ENCODE measurements at places on chromosomes 13 and 19. TPM values are rescaled to one million over a fixed set of nuclear protein-coding genes. Genes with fewer than 3 reads are reported as not detected.

DNA sequence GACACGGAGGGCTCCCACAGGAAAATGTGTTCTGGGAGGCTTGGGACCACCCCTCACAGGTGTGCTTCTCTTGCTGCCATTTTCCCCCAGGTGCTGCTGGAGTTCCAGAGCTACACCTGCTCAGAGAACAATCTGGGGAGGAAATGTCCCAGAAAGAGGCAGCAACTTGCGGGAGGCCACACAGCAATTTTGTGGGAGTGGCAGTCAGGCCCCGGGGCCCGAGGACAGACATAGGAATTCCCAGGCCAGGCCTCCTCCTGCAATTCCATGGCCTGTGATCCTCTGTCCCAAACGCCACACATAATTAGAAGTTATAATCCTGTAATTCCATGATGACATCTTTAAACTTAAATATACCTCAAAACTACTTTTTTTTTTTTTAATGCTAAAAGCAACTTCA, 1.8 kb downstream of the RHPN2 start:
- DNase-seq = no peak

DNA sequence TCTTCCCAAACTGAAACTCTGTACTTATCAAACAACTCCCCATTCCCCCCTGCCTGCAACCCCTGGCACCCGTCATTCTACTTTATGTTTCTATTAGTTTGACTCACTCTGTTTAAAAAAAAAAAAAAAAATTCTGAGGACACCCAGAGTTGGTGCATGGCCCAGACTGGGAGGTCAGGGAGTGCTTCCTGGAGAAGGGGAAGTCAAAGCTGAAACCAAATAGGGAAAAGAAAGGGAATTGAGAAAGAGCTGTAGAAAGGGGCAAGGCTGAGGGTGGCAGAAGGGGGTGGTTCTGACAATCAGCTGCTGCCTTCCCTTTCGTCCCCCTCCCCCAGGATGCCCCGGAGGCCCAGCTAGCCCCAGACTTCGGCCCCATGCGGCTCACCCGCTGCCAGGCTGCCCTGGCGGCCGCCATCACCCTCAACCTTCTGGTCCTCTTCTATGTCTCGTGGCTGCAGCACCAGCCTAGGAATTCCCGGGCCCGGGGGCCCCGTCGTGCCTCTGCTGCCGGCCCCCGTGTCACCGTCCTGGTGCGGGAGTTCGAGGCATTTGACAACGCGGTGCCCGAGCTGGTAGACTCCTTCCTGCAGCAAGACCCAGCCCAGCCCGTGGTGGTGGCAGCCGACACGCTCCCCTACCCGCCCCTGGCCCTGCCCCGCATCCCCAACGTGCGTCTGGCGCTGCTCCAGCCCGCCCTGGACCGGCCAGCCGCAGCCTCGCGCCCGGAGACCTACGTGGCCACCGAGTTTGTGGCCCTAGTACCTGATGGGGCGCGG, 9.0 kb upstream of the STRN4 start:
- DNase-seq = peak; percentile 60

GRCh38 chr13:37385956-37386670, 212.5 kb downstream of the POSTN start:
- peak; percentile 27 for DNase-seq

- no peak for DNase-seq
These were observed 22.5 kb downstream of the RNASEH2B start for GRCh38 chr13:50932091-50932490.

DNA sequence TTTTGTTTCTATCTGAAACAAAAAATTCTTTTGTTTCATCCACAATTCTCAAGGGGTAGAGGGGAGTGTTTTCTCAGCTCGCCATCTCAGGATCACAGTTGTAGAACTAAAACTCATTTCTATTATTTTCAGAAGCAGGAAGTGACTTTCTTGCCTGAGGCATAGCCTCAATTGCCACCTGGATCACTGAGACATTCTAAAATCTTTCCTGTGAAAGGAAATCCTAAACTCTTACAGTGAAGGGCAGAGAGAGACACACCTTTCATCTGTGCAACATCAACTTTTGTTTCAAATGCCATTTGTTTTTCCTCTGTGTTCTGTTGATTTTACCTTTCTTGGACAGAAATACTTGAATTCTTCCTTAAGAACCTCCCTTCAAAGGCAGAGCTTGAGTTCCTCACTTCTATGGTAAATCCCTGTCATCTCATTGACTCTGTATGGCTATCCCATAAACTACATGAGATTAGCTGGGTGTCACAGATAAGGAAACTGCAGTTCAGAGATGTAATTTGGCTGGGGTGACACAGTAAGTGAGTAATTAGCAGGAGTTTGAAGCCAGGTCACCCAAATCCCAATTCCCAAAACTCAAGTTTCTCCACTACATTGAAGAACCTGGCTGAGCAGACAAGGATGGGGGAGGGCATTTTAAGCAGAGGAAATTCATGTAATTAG, 224.4 kb upstream of the HTR2A start:
- DNase-seq = peak; percentile 38

DNA sequence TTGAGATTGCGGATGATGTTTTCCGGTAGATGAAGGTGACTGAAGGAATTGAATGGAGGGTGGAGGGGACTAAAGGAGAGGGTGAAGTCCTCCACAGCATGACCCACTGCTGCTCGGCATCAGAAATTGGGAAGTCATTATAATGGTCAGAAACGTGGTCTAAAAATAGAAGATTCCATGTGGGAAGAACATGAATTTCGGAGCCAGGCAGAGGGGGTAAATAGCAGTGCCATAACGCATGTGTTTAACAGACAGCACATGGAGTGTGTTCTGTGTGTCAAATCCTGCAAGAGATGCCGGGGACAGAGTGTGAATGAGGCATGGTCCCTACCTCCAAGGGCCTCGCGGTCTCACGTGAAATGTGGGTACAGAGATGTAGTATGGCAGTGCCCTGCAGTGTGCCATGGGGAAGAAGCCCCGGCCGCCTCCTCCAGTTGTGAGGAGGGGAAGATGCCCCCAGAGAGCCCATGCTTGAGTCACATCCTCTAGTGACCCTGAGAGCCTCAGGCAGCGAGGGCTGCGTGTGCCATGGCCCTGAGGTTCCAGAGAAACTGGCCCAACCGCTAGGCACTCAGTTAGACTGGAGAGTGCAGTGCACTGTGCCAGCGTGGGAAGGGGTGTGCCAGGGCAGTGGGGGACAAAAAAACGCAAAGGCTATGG, 106.1 kb downstream of the COL4A2 start:
- no peak for DNase-seq

DNA sequence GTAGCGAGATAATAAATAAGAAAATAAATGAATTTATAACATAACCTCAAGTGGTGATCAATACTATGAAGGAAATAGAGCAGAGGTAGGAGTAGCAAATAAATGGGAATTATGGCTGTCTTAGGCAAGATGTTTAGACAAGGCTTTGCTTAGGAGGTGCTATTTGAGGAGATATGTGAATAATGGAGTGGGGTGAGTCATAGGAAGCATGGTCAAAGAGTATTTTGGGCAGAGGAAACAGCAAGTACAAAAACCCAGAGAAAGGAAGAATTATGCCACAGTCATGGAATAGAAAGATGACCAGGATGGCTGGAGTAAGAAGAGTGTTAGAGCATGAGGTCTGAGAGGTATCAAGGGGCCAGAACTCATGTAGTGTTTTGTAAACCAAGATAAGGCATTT, 33.6 kb upstream of the LPAR6 start:
- DNase-seq = peak; percentile 74

- DNase-seq = peak; percentile 56
These were observed 667 bp downstream of the ZNF878 start for GRCh38 chr19:12052091-12052496.

DNA sequence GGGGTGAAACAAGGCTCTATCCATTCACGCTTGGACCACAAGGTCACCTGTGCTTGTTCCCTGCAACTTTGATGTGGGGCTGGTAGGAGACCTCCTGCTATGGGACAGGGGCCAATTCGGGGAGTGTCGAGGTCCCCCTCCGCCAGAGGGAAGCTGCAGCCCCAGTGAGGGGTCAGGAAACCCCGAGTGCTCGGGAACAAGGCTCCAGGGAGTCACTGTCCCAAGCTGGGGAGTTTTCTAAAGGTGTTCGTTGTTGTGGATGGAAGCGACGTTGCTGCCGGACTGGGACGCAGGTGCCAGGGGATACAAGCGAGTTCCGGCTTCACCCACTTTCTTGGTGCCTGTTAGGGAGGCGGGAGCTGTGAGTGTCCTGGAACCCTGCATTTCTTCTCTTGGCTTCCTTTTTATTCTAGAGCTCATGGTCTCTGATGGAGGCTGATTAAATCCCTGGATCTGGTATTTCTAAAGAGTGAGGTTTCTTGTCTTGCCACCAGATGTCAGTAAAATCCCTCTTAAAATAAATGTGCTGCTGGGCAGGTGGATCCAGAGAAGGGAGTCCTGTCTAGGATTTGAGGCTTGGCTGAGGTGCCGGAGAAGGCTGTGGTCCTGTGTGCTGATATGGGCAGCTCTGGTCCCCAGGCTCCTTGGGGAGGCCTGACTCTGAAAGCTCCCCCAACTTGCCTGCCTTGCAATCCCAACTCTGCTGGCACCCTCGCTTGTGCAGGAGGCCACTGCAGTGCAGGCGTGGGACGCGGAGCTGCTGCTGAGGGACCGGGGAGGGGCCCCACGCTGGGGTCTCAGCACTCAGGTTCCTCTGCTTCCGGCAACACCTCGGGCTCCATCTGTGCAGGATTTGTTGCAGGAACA, 153.9 kb downstream of the TEX29 start:
- peak; percentile 29 for DNase-seq

DNA sequence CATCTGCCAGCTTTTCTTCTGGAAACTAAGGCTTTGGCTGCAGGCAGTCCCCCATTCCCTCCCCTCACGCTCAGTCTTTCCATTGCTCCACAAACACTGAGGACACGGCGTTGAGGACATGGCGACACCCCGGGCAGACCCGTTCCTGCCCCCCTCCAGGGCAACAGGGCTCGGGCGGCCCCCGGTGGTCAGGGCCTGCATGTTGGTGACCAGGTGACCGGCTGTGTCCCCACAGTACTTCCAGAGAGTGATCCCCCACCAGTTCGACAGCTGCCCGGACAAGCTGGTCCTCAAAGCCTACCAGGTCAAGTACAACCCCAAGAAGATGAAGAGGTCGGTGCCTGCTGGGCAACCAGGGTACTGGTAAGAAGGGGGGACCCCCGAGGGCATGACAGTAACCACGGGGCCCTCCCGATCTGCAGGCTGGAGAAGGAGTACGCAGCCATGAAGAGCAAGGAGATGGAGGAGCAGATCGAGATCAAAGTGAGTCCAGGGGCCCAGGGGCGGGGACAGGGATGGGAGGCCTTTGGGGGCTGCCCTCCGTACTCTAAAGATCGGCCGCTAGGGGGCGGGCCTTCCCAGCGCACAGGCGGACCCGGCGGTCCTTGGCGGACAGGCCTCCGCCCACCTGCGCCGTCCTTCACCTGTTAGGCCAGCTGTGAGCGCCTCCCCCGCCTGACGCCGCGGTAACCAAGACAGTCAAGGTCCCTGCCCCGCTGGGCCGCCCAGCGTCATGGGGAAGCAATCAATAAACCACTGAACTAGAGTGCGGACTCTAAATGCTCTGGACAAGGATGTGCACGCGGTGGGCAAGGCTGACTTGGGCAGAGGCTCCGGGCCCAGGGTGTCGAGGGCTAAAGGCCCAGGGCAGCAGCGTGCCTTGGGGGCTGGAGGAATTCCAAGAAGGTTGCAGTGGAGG, 21.1 kb downstream of the PRR36 start:
- no peak for DNase-seq

GRCh38 chr19:52567921-52568320, 2.2 kb upstream of the ZNF701 start:
- DNase-seq = no peak

GRCh38 chr19:55118401-55118991, 1.1 kb upstream of the PPP1R12C start:
- DNase-seq = no peak

GRCh38 chr19:37551129-37551993, 43.2 kb downstream of the ZNF571 start:
- DNase-seq = no peak

DNA sequence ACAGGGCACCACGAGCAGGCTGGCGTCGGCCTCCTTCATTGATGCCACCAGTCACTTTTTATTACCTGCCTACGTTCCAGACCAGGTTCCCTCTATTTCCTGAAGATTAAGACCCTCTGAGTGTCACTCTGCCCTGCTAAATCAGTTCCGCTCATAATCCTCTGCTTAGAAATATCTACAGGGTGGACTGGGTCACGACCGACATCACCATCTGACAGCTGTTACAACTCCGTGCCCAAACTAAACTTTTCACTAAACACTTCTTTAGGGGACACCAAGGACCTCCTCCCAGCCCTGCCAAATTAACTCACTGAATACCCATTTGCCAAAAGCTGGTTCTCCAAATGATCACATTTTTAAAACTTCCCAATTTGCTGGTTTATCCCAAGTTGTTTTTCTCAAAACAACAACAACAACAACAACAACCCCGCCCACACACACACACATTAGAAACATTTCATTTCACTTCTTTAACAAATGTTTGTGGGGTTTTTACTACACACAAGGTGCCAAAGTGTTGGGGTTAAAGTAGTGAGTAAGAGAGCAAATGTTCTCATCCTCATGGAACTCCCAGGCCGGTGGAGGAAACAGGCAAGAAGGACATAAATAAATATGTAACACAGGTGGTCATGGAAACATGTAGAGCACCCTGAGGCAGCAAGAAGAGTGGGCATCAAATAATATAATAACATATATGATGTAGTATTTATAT, 72.0 kb upstream of the PEG3 start:
- no peak for DNase-seq

- DNase-seq = peak; percentile 29
These were observed 47.5 kb downstream of the GAS6 start for GRCh38 chr13:113816254-113816929.

- DNase-seq = peak; percentile 92
These were observed 4.4 kb upstream of the ZNF329 start for GRCh38 chr19:58154679-58155648.

- peak; percentile 12 for DNase-seq
These were observed 871.4 kb upstream of the GPC6 start for GRCh38 chr13:92355213-92355612.

- no peak for DNase-seq
These were observed at the start of gene KLHL26 for GRCh38 chr19:18636969-18637629. TSS of gene KLHL26 (plus strand) at chr19:18637028. CDS start at chr19:18637055, 27 bp downstream.

DNA sequence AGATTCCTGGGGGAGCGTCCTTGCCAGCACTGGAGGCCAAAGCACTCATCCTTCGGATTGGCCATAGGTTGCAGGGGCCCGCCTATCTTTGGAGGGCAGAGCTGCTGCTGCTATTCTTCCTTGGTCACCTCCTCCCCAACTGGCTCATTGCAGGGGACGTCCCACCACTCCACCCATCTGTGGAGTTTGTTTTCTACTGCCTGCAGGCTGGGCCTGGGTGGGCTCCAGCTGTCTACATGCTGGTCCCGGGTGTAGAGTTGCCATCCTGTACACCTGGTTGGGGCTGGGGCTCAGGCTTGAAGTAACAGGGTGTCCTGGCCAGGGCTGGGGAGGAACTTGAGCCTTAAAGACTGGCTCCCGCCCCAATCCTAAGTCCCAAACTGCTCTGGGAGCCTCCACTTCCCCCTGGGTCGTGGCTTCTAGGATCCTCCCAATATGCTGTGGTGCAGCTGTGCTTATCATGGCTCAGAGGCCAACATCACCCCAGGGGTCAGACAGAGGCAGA, 2.1 kb downstream of the RNF225 start:
- no peak for DNase-seq

The PABPC3 gene
- total RNA-seq = 0.02 TPM

The ELSPBP1 gene
- 24.4 TPM for total RNA-seq

The CTXN1 gene
- 10.1 TPM for total RNA-seq

The NLRP11 gene
- total RNA-seq = 2.4 TPM

The ETFB gene
- total RNA-seq = 97.7 TPM

The PSG2 gene
- total RNA-seq = 0.34 TPM

The CEACAM8 gene
- not detected for total RNA-seq

The ZNF45 gene
- total RNA-seq = 18.8 TPM

The PKN1 gene
- total RNA-seq = 51.6 TPM
